ENCODE measurements at places on chromosomes 1 and 21.

GRCh38 chr1:79079770-79080169, 73.2 kb upstream of the ADGRL4 start:
- no peak for DNase-seq

DNA sequence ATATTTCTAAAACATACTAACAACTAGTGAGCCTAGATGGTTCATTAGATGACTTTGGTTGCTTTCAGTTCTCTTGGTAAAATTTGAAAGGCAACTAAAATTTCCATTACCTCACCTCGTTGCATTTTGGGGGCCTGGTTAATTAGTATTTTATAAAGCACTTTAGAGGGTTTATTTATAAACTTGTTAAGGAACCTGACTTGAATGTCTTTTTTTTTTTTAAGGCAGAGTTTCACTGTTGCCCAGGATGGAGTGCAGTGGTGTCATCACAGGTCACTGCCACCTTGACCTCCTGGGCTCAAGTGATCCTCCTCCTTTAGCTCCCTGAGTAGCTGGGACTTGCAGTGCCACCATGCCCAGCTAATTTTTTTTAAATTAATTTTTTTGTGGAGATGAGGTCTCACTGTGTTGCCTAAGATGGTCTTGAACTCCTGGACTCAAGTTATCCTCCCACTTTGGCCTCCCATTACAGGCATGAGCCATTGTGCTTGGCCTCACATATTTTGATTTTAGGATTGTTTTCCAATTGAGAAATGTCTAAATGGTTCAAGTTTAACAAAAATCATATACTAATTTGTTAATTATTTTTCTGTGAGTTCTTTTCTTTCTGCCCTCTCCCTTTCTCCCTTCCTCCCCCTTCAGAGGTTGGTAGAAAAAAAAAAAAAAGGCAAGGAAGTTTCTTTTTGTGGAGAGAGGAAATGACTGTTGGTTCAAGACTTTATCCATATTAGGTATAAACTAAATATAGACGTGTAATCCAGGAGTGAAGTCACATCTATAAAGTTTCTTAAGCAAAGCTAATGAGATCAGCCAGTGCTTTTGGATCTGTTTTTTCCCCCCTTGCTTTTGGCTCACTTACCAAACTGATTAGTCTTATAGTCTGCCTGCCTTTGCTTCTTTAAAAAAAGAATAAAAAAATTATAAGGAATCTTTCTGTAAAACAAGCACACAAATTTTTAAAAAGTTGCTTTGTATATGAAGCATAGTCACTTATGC, 24.7 kb downstream of the CLIC4 start:
- DNase-seq, result no peak

DNA sequence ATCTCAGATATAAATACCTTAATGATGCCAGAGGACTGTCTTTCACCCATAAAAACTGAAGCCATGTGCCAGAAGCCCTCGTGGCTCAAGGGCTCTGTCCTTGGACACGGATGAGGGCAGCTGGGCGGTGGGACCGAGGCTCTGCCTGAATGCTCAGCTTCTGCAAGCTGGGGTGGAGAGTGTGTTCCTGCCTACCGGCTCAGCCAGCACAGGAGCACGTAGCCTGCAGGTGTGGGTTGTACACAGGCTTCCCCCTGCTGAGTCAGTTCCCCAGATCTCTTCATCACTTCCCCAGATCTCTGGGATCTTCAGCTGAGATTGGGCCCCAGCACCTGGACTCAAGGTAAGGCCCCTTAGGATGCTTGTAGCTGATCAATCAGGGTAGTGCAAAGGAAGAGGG, 15.4 kb downstream of the KCNJ15 start:
- DNase-seq, result no peak

DNA sequence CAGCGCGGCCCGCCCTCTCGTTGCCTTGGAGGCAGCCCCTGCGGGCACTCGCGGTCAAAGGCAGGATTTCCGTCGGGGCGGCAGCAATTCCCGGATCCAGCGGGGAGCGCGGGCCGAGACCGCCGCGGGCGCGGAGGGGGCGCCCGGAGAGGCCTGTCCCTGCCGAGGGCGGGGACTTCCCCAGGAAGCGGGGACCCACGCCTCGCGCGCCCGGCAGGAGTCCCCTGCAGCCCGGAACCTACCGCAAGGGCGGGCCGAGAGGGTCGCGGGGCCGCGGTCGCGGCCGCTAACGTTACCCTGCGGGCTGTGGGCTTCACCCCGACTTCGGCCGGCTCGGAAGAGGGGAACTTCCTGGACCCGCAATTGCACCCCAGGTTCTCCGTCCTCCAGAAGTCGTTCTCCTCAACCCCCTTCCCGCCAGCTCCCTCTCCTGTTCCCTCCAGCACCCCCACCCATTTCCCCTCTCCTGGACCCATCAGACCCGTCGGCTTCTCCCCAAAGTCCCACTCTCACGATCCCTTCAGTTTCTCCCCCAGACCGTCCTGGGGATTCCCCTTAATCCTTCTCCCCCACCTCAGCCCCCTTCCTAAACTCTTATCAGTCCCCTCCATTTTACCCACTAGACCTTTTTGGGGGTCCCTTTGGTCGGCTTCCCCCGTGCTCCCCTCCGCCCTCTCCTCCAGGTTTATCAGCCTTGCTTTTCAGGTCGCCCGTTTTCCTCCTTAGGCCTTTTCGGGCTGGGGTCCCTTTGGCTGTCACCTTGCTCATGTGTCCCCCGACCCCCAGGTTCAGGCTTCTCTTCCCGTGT, 604 bp downstream of the FGR start:
- DNase-seq, result no peak

DNA sequence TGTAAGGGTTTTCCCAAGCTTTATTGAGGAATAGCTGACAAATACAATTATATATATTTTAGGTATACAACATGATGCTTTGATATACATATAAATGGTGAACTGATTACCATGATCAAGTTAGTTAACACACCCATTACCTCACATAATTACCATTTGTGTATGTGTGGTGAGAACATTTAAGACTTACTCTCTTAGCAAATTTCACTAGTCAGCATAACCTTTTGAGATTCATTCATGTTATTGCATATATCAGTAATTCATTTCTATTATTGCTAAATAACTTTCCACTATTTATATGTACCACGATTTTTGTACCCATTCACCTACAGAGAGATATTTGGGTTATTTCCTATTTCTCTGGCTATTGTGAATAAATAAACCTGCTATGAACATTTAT, 16.2 kb upstream of the TP53BP2 start:
- no peak for DNase-seq

DNA sequence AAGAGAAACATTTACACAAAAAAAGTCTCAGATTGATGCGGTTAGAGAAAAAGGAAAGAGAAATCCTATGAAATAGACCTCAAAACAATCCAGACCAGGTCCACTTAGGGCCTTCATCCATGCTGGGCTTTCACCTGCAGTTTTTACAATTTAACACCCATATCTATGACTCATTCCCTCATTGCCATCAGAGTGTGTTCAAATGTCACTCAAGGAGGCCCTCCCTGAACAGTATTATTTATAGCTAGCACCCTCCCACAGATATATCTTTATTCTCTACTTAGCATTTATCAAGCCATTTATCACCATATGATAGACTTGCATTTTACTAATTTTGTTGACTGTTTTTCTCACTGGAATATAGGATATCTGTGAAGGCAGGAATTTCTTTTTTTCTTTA, 824 bp upstream of the KRTAP21-3 start:
- no peak for DNase-seq

DNA sequence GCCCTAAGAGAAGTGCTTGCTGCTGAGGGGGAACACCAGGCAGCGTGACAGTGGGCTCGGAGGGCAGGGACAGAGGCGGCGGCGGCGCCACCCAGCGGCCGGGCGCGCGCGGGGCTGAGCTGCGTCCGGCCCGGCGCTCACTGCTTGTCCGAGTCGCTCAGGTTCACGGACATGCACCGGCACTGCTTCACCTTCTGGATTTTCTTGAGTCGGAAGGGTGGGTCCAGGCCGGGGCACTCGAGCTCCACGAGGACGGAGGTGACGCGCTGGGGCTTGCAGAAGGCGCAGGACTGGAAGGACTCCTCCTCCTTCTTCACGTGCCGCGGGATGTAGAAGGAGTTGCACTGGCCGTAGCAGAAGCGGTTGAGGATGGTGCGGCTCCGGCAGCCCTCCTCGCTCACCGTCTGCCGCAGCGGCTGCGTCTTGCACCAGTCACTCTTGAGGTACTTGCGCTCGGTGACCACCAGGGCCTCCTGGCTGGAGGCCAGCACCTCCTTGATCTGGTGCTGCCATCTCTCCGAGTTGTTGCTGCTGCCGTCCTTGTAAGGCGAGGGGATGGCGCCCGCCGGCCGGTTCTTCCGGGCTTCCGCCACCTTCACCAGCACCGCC, 119.0 kb downstream of the GREM2 start:
- no peak for DNase-seq

GRCh38 chr1:70468180-70468579, 57.1 kb downstream of the CTH start:
- no peak for DNase-seq

DNA sequence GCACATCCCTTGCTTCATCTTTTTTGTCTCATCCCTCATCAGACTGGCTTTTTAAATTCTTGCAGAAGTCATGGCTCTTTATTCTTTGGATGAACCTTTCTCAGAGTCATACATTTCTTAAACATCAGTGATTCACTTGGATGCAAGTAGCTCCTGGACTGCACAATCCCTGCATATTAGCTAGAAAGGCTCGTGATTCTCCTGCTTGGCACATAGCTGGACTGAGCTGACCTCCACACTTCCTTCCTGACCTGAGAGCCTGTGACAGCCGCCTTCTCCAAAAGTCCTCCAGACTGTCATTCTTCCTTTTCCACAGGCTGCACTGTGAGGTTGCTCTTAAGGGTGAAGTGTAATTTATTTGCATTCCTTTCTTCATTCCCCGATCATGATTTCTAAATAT, 109.4 kb downstream of the RGL1 start:
- DNase-seq, result no peak

Data from NCI-H1436 (cell line).